ENCODE measurements at places on chromosomes 13 and 19. TPM values are rescaled to one million over a fixed set of nuclear protein-coding genes. Genes with fewer than 3 reads are reported as not detected.

CGB8 gene
- not detected for polyA plus RNA-seq

DNA sequence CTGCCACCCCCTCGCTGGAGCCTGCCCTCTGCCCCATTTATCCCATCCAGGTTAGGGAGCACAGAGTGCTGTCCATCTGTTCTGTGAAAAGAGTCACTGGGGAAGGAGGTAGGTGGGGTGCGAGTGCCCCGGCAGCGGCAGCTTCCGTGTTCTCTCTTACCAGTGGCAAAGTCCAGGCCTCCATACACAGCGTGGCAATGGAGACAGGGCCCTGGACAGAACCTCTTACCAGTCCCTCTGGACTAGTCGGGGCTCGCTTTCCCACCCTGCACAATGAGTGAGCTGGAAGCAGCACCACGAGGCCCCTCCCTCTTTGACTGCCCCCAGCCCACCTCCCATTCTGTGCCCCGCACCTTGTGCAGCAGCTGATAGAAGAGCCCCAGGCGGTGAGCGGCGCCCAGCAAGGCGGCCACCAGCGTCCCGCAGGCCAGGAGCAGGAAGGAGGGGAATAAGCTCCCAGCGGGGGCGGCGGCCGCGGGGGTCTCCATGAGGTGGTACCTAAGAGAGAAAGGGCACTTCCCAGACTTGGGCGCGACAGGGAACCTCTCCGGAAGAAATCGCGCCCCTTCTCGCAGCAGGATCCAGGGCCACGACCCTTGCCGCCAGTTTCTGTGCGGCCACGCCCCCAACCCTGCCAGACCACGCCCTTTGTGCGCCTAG is 17.5 kb downstream of the SYDE1 start:
- DNase-seq: no peak

PGLYRP2 gene
- not detected for polyA plus RNA-seq

IL11 gene
- polyA plus RNA-seq: 2.8 TPM

DNA sequence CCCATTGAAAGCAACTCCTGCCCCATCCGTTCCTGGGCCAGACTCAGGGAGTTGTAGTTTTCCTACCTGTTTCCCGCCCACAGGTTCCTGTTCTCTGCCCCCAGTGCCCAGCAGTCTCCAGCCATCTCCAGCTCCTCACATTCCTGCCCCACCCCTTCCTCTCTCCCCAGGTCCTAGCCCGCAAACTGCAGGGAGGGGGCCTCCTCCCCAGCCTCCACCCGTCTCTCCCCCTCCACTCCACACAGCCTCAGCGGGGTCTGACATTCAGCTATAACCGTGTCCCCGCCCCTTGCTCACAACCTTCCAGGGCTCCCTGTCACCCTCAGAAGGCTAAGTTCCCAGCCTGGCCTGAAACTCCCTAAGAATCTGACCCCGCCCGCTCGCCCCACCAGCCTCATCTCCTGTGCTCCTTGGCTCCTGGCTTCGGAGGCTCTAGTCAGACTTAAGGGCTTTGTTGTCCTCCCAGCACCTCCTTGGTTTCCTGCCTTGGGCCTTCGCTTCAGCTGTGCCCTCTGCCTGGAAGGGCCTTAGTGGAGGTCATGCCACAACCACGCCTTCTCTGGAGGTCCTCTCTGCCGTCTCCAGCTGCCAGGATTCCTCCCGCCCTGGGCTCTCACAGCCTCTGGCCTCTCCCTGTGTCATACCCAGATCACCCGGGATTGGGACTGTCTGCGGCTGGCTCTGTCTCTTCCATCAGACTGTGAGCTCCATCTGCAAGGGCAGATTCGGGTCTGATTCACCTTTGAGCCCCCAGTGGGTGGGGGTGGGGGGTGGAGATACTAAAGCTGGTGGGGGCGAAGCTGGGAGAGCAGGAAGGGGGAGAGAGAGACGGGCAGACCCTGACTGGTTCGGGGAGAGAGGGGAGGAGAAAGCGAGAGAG is 5.1 kb upstream of the SPACA6 start:
- DNase-seq: no peak

All from renal cortex interstitium (tissue), 15 donors.